ENCODE measurements at places on chromosomes 12 and 14.

- DNase-seq = peak; percentile 35
- no peak overlapping the region for H3K27ac ChIP-seq
- H3K36me3 ChIP-seq = peaks cover 26% of the 10 kb centered on the region
- H3K4me1 ChIP-seq = peaks cover 3% of the 10 kb centered on the region
- H3K27me3 ChIP-seq = no peaks in the 10 kb centered on the region
- no peak overlapping the region for H3K4me3 ChIP-seq
These were observed 37.5 kb downstream of the TTC7B start for GRCh38 chr14:90778571-90779255.

DNA sequence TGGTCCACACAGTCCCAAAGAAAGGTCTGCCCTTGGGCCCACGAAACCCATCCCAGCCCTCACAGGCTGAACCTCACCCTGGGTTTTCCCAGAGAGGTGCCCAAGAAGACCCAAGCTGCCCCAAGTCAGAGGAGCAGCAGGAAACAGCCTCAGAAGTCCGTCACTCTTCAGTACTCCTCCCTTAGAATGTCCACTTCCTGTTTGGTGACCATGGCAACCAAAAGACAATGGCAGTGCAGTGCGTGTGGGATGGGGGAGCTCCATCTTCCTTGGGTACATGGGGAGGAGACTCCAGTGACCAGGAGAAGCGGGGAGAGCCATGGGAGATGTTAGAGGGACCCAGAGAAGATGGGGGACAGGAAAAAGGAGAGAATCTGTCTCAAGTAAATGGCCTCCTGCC, 11.3 kb downstream of the SELPLG start:
- H3K27ac ChIP-seq = no peak overlapping the region

GRCh38 chr12:109084425-109084824, 8.8 kb downstream of the ALKBH2 start:
- H3K4me1 ChIP-seq = peaks cover 2% of the 10 kb centered on the region
- H3K27me3 ChIP-seq = no peaks in the 10 kb centered on the region
- peaks cover 51% of the 10 kb centered on the region for H3K36me3 ChIP-seq
- no peak for DNase-seq
- no peak overlapping the region for H3K4me3 ChIP-seq

GRCh38 chr14:96979611-96980074, 182.5 kb downstream of the VRK1 start:
- DNase-seq = no peak
- H3K36me3 ChIP-seq = no peaks in the 10 kb centered on the region

GRCh38 chr12:95164656-95165055, 52.6 kb downstream of the FGD6 start:
- H3K27ac ChIP-seq = peak overlapping the region; percentile 56
- peaks cover 20% of the 10 kb centered on the region for H3K4me1 ChIP-seq
- H3K4me3 ChIP-seq = no peak overlapping the region
- no peak for DNase-seq
- peaks cover 56% of the 10 kb centered on the region for H3K36me3 ChIP-seq

DNA sequence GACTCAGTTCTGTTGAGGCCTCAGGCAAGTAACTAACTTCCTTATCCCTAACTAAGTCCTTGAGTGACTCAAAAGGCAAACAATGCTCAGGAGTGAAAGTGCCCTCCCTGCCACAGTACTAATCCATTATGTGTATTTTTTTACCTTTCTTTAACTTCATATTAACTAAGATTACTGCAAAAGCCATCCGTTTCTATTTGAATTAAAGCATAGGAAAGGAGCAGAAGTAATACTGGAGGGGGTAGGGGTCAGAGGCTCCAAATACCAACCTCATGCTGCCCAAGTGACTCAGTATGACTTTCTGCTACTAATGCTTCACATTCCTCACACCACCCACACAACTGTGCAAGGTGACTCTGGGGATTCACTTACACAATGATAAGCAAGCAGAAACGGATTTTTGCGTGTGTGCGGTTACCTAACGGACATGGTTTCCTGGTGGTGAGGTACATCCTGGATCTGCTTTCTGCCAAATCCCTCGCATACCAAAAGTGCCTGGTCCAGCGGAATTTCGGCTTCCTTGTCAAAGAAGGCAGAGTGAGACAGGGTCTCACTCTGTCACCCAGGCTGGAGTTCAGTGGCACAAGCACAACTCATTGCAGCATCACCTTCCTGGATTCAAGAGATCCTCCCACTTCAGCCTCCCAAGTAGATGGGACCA, 25.1 kb downstream of the MOK start:
- peak; percentile 98 for DNase-seq
- H3K4me3 ChIP-seq = no peak overlapping the region
- peaks cover 38% of the 10 kb centered on the region for H3K36me3 ChIP-seq
- no peaks in the 10 kb centered on the region for H3K27me3 ChIP-seq
- H3K4me1 ChIP-seq = peaks cover 58% of the 10 kb centered on the region

DNA sequence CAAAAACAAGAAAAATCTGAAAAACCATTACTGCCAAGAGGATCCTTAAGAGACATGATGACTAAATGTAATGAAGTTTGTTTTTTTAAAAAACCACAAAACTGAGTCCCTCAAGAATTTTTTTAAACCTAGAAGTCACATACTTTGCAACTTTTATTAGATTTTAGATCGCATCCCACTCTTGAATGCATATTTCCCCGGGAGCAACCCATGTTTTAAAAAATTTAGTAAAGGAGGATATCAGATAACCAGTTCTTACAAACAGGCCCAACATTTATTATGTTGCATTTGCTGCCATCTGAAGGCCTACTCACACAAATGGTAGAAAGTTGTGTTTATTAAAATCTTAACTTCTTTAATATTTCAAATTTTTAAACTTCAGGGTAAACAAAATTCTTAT, 44.3 kb upstream of the CCT2 start:
- no peak overlapping the region for H3K27ac ChIP-seq
- H3K36me3 ChIP-seq = peaks cover 19% of the 10 kb centered on the region
- no peaks in the 10 kb centered on the region for H3K4me1 ChIP-seq
- no peak for DNase-seq
- no peak overlapping the region for H3K4me3 ChIP-seq

GRCh38 chr12:67647799-67648520, 585 bp upstream of the DYRK2 start:
- H3K4me1 ChIP-seq = peaks cover 26% of the 10 kb centered on the region
- peak overlapping the region; percentile 70 for H3K27ac ChIP-seq
- no peaks in the 10 kb centered on the region for H3K36me3 ChIP-seq
- H3K27me3 ChIP-seq = no peaks in the 10 kb centered on the region
- peak; percentile 82 for DNase-seq
- H3K4me3 ChIP-seq = peak overlapping the region; percentile 97

- H3K27me3 ChIP-seq = no peaks in the 10 kb centered on the region
- H3K4me3 ChIP-seq = no peak overlapping the region
- no peak for DNase-seq
These were observed 15.6 kb downstream of the CEP170B start for GRCh38 chr14:104880584-104881210.

DNA sequence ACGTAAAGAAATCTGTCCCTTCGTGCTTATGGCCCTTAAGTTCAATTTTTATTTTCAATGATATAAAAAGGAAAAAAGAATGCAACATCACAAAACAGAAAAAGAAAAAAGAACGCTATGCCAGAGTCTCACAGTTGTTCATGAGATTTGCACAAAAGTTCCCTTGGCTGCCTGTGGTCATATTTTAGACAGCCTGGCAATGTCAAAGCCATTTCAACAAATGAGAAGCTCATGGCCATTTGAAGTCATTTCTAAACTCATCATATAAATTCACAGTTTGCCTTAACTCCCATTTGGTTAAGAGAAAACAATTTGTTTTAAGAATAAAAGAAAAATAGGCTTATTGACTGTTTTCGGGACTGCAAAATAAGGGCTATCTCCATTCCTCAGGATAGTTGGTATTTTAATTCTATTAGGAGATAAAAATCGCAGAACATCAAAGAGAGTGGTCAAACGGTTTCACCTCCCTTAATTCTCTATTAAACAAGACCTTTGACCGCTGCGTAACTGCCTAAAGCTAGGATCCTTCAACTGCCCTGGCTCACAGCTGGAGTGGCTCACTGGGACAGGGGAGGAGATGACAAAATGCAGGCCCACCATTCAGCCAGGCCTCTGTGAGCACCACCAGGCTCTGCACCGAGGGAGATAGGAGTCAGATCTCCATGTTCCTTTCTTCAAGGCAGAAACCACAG, 119.2 kb upstream of the DAAM1 start:
- no peak for DNase-seq
- H3K36me3 ChIP-seq = no peaks in the 10 kb centered on the region
- H3K27ac ChIP-seq = no peak overlapping the region
- no peak overlapping the region for H3K4me3 ChIP-seq

DNA sequence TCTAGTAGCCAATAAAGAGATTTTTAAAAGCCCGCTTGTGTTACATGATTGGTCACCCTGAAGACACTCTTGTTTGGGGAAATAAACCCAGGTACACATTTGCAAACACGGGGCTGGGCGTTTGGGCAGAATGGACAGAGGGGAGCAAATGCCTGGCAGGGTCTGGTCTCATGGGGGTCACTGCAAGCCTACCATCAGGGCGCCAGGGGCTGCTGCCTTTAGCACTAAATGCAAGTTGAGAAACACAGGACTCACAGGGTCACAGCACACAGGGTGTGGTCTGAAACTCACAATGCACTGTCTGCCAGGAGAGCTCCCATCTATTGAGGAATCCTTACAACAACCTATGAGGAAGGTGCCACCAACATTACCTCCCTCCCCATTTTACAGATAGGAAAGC, 62.6 kb downstream of the CHGA start:
- no peak overlapping the region for H3K4me3 ChIP-seq
- peaks cover 22% of the 10 kb centered on the region for H3K36me3 ChIP-seq
- no peak overlapping the region for H3K27ac ChIP-seq
- peaks cover 7% of the 10 kb centered on the region for H3K4me1 ChIP-seq

DNA sequence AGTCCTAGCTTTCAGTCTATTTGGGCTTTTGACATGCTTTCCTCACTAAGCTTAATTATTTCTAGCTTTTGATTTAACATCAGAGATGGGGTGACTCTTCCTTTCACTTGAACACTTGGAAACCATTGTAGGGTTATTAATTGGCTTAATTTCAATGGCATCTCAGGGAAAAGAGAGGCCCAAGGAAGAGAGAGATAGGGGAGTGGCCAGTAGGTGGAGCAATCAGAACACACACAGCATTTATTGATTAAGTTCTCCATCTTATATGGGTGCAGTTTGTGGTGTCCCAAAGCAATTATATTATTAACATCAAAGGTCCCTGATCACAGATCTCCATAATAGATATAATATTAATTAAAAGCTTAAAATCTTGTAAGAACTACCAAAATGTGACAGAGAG, 1466.1 kb upstream of the SEL1L start:
- no peak overlapping the region for H3K4me3 ChIP-seq
- H3K4me1 ChIP-seq = no peaks in the 10 kb centered on the region
- H3K36me3 ChIP-seq = no peaks in the 10 kb centered on the region
- DNase-seq = no peak
- H3K27me3 ChIP-seq = no peaks in the 10 kb centered on the region

- DNase-seq = no peak
- H3K27ac ChIP-seq = no peak overlapping the region
- H3K36me3 ChIP-seq = no peaks in the 10 kb centered on the region
- H3K4me1 ChIP-seq = no peaks in the 10 kb centered on the region
- H3K4me3 ChIP-seq = no peak overlapping the region
- H3K27me3 ChIP-seq = no peaks in the 10 kb centered on the region
These were observed 16.6 kb upstream of the SUSD6 start for GRCh38 chr14:69594846-69595245.

GRCh38 chr12:107547389-107547788, 138.2 kb upstream of the PWP1 start:
- H3K4me3 ChIP-seq = no peak overlapping the region
- H3K36me3 ChIP-seq = no peaks in the 10 kb centered on the region
- H3K27ac ChIP-seq = no peak overlapping the region
- no peaks in the 10 kb centered on the region for H3K4me1 ChIP-seq
- DNase-seq = no peak

GRCh38 chr14:54691525-54692283, 124.8 kb downstream of the SAMD4A start:
- H3K36me3 ChIP-seq = no peaks in the 10 kb centered on the region
- H3K4me1 ChIP-seq = peaks cover 7% of the 10 kb centered on the region
- peak overlapping the region; percentile 23 for H3K27ac ChIP-seq
- no peak overlapping the region for H3K4me3 ChIP-seq

DNA sequence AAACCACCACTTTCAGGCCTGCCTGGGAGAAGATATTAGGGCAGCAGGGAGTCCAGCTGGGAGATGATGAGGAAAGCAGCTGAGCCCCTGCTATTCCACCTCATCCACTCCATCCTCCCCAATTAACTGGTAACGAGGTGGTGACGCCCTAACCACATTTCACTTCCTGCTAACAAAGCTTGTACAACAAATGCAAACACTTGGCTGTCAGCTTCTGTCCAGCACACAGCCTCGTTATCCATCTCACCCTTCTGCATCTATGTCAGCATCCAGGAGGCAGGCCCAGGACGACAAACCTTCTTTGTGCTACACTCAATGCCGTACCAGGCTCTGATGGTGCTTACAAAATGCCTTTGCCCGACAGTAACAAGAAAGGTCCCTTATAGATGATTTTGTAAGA, 225.4 kb downstream of the APAF1 start:
- H3K4me3 ChIP-seq = no peak overlapping the region
- H3K36me3 ChIP-seq = no peaks in the 10 kb centered on the region
- H3K27ac ChIP-seq = no peak overlapping the region

DNA sequence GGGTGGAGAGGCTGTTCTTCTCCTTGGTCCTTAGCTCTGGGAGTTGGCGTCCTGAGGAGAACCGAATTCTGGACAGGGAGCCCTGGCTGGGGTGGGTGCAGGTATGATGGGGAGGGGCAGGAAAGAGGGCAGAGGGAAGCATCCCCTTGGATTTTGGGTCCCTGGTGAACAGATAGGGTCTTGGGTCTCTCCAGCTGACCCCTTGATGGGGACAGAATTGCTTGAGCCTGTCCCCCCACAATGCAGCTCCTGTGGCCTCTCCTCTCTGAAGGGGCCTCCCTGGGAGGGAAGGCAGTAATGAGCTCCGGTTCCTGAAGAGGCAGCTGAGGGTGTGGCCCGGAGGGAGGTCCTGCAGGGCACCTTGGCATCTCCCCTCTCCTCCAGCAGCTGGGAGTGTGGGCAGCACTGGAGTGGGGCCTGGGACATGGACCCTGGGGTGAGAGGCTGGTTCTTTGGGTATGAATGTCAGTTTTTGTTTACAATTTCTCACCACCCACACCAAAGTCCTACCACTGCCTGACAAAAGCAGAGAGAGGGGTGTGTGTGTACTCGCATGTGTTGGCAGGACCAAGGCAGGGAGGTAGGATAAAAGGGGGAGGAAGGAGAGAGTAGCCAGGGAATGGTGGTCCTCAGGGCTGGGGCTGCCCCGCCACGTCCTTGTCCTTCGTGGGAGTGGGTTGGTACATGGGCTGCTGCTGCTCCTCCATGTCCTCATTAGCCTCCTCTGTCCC, 7.7 kb upstream of the CEBPE start:
- peaks cover 2% of the 10 kb centered on the region for H3K4me1 ChIP-seq
- no peak overlapping the region for H3K4me3 ChIP-seq
- H3K27me3 ChIP-seq = no peaks in the 10 kb centered on the region
- no peak for DNase-seq
- no peak overlapping the region for H3K27ac ChIP-seq

- H3K36me3 ChIP-seq = no peaks in the 10 kb centered on the region
- no peaks in the 10 kb centered on the region for H3K27me3 ChIP-seq
- DNase-seq = no peak
- H3K27ac ChIP-seq = no peak overlapping the region
- no peak overlapping the region for H3K4me3 ChIP-seq
These were observed 159.3 kb upstream of the FOXN3 start for GRCh38 chr14:89576145-89576927.
